Mucosa of descending colon (tissue), 3 donors: ENCODE measurements at places on chromosomes 7 and 10. TPM values are rescaled to one million over a fixed set of nuclear protein-coding genes. Genes with fewer than 3 reads are reported as not detected.

DNA sequence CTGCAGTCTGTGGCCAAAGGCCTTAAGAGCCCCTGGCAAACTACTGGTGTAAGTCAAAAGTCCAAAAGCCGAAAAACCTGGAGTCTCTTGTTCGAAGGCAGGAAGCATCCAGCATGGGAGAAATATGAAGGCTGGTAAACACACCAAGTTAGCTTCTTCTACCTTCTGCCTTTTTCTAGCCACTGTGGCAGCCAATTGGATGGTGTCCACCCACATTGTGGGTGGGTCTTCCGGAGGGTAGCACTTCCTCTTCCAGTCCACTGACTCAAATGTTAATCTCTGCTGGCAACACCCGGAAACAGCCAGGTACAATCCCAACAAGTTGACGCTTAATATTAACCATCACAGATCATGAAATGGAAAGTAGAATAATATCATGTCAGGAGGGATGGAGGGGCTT, 827.6 kb downstream of the SORCS1 start:
- no peak for DNase-seq

The ITGA8 gene
- total RNA-seq, result 3.4 TPM

DNA sequence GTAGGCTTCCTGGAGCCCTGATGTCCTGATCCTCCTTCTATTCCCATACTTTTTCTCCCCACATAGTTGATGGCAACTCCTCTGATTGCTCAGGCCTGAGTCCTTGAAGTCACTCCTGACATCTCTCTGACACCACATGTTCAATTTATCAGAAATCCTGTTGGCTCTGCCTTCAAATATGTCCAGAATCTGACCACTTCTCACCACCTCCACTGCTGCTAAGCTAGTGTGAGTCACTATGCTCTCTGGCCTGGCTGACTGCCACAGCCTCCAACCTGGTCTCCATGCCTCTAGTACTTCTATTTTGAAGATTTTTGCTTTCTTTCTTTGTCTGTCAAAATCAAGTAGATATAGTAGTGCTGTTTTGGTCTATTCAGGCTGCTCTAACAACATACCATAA, 53.0 kb downstream of the TMEM229A start:
- DNase-seq, result no peak

DNA sequence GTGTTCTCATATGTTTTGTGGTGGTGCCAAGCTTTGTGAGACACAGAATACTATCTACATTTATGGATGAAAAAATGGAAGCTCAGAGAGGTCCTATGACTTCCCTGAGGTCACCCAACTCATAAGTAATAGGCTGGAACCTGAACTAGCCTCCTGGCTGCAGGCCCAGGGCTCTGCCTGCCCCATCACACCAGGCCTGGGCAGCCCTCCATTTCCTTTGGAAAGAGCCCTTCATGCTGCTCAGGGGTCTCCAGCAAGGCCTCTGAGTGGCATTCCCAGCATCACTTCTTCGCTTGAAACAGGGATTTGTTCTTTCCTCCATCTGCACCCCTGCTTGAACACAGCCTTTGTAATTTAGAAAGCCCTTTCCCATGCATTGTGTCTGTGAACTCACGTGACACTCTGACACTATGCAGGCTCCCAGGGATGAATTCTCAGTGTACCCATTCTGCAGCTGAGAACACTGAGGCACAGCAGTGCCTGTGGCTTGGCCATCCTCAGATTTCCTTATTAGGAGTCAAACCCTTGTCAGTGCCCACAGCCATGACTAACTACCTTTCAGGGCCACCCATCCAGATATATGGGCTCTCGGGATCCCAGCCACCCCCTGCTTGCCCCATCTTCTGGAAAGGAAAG, 127.8 kb upstream of the PPIF start:
- DNase-seq, result no peak

DNA sequence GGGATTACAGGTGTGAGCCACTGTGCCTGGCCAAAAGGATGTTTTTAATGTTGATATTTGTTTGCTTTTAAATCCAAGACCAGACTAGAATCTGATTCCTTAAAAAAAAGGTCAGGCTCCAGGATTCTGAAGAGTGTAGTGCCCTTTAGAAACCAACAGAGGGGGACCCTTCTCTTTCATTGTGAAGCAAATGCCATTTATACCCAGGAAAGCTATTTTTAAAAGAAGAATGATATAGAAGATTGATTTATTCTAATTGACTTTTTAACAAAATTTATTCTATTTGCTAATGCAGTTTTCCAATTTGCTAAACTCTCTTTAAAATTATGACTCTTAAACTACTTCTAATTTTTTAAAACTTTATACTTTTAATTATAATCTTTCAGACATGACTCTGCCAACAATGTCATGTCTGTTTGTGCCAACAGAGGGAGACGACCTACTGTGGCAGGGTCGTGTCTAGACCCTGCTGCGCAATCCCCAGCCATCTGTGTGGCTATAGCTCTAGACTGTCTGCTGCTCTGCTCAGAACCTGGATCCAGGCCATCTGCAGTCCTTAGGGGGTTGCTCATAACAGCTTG, 201.0 kb upstream of the IMMP2L start:
- DNase-seq, result peak; percentile 6

The GNGT1 gene
- total RNA-seq, result not detected

DNA sequence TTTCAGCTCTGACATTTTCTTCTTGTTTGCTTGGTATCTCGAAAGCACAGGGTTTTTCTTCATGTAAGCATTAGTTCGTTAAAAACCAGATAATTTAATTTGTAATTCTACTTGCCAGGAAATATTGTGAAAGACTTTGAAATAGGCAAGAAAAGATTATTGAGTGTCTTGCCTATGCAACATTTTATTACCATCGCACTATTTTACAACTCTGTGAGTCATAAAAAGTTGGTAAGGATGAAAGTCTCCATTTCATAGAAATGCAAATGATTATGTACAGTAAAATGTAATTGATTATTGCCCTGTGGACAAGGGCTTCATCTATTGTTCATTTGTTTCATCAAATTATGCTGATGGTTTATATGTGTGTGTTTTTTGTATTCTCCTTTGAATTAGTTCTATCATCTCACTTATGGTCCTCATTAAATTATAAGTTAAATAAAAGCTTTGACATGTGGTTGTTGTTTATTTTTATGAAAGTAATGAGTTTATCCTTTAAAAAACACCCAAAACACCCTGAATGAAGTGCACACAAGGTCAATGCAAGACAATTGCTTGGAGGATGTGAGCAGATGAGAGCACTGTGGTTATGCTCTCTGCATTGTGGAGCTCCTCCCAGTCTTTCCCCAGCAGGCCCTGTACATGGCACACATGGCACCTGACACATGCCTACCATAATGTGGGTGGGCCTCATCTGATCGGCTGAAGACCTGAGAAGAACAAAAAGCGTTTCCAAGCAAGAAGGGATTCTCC, 230.8 kb downstream of the CXCL12 start:
- DNase-seq, result no peak

DNA sequence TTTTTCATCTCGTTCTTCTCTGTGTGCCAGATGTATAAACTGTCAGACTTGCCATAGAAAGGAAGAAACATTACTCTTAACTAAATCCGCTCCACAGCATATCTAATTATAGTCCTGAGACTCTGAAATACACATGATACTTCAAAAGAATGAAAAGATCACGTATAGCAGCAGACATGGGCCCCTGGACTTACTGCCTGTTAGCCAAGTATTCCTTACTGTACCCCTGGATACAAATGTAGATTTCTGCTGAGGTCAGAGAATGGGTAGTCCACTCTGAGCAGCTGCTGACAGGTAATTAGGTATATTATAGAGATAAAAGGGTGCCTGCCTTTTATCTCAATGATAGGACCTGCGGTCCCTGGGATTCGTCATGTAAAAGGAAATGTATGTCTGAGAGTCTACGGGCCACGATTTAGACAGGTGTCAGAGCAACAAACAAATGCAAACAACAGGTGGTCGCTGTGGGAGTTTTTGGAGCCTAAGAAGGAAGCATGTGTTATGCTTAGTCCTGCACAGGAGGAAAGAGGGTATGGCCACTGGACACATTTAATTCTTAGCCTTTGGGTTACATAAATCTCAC, 69.4 kb downstream of the VOPP1 start:
- DNase-seq, result no peak

DNA sequence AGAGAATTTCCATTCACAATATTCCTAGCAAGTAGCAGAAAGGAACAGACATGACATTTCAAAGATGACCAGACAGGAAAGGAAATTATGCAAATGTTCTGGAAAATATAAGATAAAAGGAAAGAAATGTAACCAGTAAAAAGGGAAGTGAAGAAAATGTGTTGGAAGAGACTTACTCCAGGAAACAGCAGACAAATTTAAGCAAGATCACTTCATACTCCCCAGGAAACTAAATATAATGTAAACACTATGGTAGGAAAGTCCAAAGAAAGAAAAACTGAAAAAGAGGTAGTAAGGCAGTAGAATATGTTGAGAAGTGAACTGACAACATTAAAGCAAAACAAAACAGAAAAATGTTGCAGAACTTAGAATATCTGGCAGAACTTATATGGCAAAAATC, 6.4 kb upstream of the ST8SIA6 start:
- DNase-seq, result no peak

DNA sequence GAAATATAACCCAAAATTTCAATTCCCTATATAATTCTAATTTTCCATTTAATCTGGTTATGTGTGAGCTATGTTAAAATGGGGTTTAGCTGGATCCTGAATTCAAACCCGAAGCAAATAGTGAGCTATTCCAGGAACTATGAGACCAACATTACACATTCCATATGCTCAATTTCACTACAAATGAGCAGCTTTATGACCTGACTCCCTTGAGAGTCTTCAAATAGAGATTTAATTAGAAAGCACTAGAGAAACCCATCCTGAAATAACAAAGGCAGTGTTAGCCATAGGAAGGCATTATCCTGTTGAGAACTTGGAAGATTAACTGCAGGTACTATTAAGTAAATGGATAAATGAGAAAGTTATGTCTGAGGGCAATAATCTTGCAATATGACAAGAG, 890.0 kb downstream of the GRM8 start:
- DNase-seq, result no peak

DNA sequence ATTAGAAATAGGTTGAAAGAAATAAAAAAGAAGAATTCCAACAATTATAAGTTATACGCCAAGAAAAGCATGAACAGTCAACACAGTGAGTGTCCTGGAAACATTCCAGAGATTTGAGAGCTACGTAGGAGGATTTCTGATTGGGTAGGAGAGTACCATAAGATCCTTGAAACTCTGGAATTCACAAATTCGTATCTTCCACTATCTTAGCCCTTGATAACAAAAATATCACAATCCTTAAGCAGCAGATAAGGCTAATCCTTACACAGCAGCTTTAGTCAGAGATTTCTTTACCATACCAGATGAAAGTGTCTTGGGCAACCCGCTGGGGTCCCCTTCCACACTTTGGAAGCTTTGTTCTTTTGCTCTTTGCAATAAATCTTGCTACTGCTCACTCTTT, 8.2 kb downstream of the TPK1 start:
- DNase-seq, result no peak

The ICA1 gene
- total RNA-seq, result 41.9 TPM

The ZNF425 gene
- 4.2 TPM for total RNA-seq

DNA sequence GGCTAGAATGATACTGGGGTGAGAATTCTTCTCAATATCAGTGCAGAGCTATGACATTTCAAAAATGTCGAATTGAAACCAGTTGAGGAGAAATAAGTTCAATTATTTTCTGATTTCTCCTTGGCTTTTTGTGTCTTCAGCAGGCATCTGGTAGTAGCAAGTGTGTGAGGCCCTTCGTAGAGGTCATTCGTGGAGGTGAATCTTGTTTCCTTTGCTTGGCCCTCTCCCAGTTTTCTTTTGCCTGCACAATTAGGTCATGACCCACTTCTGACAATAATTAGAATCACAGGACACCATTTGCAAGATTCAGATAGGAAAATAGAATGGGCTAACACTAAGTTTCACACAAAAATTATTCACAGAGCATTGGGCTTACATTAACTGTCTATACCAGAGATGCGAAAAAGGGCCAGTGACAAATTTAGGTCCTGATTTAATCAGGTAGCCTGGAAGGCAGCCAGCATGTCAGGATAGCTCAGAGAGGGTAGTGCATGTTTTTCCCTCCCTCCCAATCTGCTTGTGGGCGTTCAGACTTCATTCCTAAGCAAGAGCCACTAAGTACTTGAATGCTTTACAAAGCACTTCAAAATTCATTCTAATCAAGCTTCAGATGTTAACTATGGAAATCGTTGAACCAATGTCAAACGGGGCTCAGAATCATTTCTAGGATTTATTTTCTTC, 24.0 kb upstream of the A1CF start:
- no peak for DNase-seq

DNA sequence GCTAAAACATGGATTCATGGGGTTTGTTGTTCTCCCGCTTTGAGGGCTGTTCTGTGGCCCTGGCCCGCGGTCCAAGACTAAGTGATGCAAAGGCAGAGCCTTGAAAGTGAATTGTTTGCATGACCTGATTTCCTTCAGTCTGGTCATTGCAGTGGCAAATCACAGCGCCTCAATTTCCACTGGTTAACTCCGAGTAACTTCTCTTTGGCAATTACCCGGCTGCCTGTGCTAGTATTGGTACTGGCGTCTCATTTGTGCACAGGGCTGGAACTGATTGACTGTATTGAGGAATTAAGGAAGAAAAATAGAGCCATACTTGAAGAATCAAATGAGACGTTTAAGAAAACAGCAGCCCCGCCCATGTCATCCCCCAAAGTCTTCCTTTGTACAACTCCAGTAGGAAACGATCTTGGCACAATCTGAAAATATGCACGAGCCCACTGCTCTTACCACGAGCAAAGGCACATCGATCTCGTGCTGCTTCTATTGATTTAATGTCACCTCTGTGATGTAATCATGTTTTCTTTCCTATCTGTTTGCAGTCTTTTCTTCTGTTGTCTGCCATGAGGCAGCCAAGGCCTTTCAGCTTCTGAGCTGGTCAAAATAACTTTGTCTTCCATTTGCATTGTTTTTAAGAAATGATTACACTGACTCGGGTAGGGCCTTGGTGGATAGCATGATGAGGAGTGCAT, 60.6 kb upstream of the SHH start:
- DNase-seq, result no peak

The ZKSCAN1 gene
- total RNA-seq, result 153 TPM

The ADAM22 gene
- total RNA-seq, result 3.7 TPM

GRCh38 chr10:88392222-88392621, 190.9 kb downstream of the RNLS start:
- no peak for DNase-seq

The TAS2R16 gene
- total RNA-seq, result not detected
